Bone marrow (tissue), 2 donors: ENCODE measurements at places on chromosomes 11 and 22.

DNA sequence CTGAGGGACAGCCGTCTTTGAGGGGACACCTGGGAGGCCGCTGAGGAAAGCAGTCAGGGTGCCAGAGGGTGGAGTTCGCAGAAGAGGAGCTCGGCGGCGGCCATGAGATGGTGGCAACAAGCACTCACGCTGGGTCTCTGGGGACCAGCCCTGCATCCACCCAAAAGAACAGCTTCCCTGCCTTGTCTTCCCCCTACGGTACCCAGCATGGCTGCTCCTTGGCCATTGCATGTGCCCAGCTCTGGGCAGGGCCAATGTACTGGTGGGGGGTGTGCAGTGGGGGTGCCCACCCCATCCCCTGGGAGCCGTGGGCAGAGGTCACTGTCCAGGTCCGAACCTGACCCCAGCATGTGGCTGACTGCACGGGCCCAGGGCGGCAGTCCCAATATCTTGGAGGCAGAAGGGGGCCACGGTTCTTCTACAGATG lies 42.3 kb downstream of the OSBPL5 start:
- DNase-seq: no peak

DNA sequence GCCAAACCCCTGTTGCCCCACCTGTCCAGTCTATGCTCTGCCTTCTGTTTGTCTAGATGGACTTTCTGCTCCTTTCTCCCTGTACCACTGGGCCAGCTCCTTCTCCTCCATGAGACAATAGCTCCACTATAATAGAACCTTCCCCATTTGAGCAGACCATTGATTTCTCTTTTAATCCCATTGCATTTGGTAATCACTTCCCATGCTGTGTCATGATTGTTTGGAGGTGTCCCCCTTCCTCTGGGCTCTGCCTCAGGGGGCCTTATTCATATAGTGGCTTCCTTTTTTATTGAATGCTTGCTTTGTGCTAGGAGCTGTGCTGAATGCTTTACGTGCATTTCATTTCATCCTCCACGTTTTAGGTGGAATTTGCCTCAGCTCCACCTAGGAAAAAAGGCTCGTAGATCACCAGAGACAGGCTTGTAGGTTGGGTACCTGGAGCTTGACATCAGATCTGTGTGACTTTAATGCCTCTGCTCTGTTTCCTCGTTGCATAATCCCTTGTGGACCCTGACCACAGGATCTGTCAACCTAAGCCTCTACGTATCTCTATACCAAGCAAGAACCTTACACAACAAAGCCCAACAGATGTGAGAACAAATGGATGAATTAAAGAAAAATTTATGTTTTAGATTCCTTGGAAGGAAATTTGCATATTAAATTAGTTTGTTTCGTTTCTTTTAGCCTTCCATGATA lies 106.2 kb upstream of the RASSF10 start:
- no peak for DNase-seq

DNA sequence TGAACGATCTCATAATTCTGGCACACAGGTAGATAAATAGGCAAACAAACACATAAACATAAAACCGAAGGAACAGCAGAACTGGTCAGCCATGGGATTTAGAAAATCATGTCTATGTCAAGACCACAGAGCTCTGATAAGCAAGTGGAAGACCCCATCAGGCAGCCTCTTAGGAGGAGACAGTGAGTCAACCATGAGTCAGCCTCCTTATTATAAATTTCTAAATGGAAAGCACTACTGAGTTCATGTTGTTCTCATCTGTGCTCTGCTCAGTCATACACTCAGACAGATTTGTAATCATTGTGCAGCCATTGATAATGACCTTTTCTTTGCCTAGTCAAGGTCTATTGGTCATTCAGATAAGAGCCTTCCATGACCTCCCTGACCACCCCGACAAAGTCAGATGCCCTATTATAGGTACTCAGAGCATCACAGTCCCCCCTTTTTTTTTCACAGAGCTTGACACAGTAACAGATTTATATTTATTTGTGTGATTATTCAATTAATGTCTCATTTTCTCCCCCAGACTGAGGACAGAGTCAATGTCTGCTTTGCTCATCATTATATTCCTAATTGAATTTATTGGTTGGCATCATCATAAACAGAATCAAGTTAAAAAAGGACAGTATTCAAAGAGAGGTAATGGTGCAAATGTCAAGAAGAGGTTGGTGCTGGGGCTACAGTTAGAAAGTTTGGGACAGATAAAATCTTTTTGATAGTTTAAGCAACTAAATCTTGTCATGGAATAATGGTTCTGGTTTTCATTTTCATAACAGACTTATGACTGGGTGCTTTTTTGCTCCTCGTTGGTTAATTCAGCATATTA lies 579.7 kb upstream of the CCDC90B start:
- no peak for DNase-seq

DNA sequence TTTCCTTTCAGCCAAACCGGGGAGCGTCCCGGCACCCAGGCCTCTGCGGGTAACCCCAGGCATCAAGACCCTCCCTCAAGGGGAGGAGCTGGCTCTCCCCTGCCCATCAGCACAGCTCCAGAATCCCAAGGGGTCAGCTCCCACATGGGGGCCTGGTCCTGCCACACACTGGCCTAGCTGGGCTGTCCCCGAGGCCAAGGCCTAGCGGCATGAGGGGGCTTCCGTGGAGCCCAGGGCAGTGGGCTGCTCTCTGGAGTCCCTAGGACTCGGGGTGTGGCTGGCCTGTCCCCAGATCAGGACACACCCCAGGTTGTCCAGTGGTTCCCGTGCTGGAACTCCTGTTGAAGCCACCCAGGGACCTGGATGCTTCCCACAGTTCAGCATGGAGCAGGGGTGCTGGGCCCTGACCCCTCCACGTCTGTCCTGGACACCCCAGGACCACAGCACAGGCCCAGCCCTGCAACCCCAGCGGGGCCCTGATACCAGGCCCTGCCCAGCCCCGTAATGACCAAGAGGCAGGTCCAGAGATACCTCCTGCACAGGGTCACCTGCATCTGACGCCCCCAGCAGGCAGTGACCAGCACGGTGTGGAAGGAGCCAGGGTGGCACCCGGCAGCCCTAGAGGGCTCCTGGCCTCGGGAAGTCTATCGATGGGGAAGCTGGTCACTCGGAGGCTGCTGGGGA lies 5.5 kb downstream of the HRAS start:
- no peak for DNase-seq

DNA sequence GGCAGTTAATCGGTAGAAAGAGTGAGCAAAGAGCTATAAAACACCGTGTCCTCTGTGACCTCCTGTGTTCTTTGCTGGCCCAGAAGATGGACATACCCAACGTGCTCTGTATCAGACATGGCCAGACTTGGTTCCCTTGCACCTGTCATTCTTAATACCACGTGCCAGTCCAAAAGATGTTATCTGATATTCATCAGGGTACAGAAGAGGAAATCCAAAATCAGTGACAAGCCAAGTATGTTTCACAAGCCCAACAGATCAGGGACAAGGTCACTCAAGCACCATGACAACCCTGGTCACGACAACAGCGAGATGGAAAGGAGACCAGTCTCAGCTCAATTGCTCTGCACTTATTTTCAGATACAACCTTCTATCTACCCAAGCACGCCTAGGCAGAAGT lies 3.4 kb downstream of the LRP4 start:
- DNase-seq: no peak

DNA sequence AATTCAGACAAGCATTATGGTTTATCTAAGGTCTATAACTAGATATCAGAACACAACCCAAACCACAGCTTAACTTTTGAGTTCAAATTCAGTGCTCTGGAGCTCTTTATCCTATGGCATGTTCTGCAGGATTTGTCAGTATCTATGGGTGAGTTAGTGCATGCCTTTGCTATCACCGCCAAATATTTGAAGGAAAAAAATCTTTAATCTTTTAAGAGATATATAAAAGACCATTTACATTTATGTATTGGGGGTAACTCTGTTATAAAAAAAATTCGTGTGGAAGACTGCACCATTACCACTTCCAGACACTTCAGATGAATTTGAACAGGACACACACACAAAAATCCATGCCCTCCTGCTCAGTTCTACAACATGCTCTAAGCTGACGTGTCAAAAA lies 313.5 kb upstream of the CHORDC1 start:
- no peak for DNase-seq

GRCh38 chr11:133041181-133041580 lies 491.1 kb downstream of the OPCML start:
- no peak for DNase-seq

- no peak for DNase-seq
These were observed 41.4 kb upstream of the TTLL12 start for GRCh38 chr22:43228330-43228729.

DNA sequence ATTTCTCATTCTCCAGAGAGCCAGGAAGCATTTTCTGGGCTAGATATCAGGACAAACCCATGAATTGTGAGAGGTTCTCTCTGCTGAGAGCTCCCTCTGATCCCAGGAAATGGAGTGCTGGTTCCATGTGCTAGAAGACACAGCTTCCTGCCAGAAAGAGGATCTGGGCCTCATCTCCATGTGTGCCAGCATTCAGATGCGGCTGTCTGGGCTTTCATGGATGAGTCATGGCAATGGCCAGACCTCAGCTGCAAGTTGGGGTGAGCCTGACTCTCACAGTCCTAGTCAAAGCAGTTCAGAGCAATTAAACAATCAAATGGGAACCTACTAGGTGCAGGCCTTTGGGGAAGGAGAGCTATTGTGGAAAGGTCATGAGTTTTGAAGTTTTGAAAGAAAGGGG lies 82.3 kb upstream of the EED start:
- DNase-seq: no peak

GRCh38 chr11:67999201-67999629 lies 4.7 kb downstream of the UNC93B1 start:
- DNase-seq: no peak
